Activated CD8-positive, alpha-beta memory T cell treated with anti-CD3 and anti-CD28 coated beads for 1 hour (primary cell): ENCODE measurements at places on chromosomes 11 and 22.

DNA sequence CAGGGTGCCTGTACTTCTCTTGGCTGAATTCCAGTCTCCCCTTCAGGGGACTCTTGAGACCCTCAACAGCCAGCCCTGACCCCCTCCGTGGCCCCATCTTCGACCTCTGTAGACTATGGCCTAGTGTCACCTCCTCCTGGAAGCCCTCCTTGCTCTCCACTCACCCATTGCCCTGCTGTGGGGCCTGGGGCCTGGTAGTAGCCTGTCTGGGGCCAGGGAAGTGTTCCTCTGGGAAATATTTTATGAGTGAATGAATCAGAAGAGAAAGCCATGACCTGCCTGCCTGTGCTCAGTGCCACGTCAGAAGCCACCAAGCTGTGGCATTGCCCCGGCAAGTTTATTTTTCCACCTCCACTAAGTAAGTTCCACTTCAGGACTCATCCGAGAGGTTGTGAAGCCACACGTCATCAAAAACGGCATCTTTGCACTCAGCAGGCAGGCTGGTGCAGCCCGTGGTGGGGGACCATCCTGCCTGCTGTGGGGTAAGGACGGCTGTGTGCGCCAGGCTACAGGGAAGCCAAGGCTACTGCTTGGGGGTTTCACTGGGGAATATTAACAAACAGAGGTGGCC is 59.6 kb upstream of the PPARA start:
- no peak for DNase-seq

- DNase-seq: no peak
Observed at GRCh38 chr22:25702571-25703167, 39.3 kb upstream of the MYO18B start.

DNA sequence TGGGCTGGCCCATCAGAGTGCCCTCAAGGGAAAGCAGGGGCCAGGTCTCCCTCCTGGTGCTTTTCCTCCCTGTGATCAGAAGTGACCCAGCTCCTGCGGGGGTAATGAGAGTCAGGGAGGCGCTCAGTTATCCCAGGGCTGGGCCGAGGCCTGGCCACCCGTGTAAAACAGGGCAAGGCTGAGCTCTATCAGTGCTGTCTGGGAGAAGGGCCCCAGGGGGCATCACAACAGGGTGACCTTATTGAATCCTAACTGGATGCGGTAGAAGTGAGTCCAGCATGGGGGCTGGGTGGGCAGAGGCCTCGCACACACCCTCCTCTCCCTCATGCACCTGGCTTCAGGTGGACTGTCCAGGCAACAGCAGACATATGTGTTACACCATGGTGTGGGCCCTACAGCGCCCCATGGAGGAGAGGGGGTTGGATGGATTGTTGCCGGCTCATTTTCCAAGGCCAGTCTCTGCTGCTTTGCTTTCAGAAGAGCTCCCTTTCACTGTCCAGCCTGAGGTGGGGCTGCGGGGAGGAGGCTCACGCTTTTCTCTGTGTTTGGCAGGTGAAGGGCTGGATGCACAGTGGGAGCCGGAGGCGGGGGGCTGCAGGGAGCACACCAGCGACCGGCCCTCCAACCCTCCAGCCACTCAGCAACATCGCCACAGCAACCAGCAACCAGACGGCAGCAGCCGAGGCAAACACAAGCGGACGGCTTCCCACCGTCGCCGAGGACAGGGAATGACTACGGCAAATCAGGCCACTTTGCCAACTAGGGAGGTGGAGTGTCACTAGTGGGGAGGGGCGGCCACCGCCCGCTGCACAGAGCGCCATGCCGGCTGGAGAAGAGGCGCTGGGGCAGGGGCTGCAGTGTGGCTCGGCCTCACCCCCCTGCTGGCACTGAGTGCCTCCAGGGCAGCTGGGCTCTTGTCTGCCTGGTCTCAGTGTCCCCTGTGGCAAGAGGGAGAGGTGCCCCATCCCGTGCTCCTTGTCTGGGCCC is 24.7 kb downstream of the GNAZ start:
- no peak for DNase-seq

DNA sequence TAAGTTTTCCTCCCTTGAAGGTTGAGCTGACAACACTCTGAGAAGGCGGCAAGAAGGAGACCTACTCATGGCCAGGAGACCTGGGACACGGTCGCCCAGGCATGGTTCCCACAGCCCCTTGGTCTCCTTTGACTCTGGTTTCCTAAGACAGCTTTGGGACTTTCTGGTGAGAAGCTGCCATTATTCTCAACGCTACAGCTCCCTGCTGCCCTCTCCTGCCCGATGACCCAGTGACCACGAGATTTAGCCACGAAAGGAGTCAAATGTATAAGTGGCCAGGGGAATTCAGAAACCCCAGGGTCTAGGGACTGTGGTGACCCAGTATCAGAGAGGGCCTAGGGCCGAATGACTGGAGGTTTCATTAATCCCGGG is 699 bp upstream of the SDF2L1 start:
- DNase-seq: no peak

DNA sequence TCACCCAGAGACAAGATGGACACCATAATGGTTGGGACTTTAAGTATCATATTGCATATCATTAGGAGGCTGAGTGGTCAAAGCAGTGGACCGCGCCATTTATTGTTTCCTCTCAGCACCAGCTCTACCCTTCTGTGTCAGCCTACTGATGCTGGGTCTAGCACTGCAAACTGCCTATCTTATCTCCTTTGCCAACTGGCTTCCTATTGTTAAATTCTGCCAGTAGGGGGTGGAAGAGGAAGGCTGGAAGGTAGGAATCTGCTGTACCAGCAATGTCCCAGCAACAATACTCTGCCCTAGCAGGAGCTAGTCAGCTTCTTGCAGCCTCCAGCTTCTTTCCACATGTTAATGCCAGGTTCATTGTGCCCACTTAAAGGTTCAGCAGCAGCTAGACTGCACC is 367.1 kb upstream of the PDGFD start:
- DNase-seq: no peak

DNA sequence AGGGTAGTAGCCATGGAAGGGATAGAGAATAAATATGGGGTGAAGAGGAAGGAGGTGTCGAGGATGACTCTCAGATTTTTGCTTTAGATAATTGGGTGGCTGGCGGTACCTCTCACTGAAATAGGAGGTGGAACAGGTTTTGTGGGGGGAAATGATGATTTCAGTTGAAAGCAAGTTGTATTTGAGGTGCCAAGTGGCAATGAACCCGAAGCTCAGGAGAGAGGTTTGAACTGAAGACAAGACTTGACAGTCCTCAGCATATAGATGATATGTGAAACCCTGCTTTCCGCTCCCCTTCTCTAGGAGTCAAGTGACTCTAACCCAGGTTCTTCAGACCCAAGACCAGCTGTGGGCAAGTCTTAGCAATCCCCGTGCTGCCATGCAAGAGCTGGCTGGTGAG is 33.7 kb downstream of the RRP8 start:
- DNase-seq: no peak

GRCh38 chr11:63710476-63711217 is 29.3 kb downstream of the RTN3 start:
- DNase-seq: no peak

DNA sequence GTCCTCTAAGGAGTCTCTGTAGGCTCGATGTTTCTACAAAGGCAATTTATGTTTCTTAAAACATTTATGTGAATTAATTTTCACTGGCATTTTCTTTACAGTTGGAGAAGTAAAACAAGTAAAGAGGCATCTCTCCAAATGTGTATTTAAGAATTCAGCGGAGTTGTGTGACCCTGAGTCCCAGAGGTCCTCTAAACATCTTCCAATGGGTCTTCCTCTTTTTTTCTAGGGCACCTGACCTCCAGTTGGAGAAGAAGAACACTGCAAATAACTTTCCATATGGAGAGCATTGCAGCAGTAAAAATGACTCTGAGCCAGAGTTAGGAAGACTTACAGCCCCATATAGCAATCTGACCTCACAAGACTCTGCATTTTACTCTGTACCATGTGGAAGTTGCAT is 480.5 kb upstream of the RAG2 start:
- no peak for DNase-seq

DNA sequence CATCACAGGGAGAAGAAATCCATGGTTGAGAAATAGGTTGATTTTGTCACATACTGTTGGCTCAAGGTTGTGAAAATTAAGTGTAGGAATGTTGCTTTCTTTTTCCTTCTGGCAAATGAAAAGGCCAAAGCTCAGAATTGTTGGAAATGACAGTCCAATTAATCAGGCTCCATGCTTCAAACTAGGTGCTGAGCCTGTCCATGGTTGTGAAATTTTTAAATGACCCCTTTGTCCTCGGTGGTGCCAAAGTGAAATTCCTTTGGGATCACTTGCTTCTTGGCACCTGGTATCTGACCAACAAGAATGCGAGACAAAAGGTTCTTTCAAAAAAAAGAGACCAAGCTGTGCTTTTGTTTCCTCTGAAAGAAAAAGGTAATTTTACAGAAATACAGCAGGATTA is 451.9 kb downstream of the ETS1 start:
- DNase-seq: no peak

GRCh38 chr11:10348650-10349280 is 43.9 kb downstream of the ADM start:
- DNase-seq: no peak

- DNase-seq: no peak
Observed at GRCh38 chr11:123179586-123179985, 15.5 kb downstream of the CLMP start.

- DNase-seq: no peak
Observed at GRCh38 chr11:107570015-107570414, 4.5 kb upstream of the ALKBH8 start.

DNA sequence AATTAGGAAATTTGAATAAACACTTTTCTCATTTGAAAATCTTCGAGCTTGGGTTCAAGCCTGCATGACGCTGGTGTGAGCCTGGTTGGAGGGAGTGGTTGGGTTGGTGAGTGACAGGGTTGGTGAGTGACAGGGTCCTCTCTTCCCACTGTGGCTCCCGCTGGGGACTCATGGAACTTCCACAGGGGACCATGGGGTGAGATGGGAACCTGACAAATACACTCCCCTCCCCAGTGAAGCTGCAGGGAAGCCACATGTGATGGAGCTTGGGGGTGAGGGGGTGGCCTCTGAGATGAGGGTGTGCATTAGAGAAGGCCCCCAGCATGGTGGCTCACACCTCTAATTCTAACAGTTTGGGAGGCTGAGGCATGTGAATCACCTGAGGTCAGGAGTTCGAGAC is 66.8 kb downstream of the RTL6 start:
- DNase-seq: no peak

DNA sequence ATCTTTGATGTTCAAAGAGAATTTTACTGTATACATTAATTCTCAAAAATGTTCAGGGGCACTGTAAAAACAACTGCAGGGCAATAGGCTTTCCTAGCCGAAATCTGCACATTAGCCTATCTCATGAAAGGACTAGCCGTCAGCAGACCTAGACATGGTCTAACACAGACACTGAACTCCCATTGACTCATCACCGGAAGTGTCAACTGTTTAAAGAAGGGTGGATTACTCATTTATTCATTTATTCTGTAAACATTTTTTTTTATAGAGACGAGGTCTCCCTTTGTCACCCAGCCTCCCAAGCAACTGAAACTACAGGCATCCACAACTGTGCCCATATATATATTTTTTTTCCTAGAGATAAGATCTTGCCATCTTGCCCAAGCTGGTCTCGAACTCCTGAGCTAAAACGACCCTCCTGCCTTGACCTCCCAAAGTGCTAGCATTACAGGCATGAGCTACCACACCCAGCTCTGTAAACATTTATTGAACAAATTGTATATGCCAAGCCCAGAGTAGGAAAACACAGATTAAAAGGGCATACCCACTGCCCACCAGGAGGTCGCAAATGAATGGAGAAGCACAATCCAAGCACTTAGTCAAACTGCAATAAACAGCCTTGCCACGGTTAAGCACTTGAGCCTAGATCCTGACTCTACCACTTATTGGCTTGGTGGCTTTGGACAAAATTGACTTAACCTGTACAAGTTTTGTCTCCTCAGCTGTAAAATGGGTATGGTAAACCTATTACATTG is 26.6 kb downstream of the RAB30 start:
- DNase-seq: no peak

DNA sequence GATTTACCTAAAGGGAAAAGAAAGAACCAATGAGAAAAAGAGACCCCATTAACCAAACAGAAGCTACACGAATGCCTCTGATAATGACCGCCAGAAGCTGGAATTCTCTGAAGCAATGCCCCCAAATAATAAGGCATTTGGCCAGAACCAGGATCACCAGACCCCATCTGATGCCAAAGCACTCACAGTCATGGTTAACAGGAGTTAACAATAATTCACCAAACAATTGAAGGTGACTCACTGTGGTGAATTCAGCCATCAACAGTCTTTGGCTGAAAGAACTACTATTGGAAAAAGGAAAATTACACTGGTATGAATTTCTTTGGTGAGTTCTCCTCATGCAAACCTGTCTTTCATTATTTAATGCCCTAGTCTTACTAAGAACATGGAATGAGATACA is 21.9 kb upstream of the NFRKB start:
- DNase-seq: no peak

DNA sequence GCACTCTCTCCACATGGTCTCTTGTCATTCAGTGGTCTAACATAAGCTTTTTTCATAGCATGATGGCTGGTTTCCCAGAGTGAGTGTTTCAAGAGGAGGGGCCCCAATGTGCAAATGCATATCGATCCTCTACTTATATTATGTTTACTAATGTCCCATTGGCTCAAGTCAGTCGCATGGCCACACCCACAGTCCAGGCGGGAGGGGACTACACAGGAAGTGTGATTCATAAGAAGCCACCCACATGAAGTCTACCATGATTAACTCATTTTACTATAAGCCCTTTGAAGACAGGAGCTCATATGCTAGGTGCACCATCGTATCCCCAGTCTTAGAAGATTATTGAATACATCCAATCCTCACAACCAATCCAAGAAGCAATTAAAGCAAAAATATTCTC is 89.5 kb upstream of the ISX start:
- no peak for DNase-seq

DNA sequence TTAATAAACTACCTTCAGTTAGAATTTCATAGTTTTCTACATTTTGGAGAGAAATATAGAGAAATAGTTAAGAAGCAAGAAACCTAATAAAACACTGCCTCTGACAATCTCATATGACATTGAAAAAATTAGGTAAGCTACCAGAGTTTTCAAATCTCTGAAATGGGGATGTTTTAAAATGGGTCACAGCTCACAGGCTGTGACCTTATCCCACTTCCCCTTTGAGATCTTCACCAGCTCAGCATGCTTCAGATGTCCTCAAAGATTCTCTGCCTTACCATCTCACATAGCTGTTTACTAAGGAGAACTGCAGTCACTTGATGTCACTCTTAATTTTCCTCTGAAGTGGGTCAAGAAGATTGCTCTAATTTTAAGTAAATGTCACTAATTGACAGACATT is 717.8 kb downstream of the JRKL start:
- no peak for DNase-seq
